ENCODE measurements at places on chromosomes 6 and 20.

DNA sequence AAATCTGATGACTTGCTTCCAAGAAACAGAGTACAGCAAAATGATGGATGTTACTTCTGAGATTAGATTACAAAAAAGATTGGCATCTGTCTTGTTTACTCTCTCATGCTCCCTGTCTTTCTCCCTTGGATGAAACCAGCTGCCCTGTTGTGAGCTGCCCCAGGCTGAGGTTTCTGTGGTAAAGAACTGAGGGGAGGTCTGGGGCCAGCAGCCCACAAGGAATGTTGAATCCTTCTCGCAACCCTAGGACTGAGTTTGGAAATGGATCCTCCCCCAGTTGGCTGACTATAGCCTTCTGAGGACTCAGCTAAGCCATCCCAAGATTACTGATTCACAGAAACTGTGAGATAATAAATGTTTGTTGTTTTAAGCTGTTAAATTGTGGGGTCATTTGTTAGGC, 5.6 kb upstream of the HECA start:
- no peak for DNase-seq

GRCh38 chr6:24761851-24762250, 12.9 kb upstream of the GMNN start:
- DNase-seq = no peak

- DNase-seq = no peak
These were observed 110.6 kb downstream of the TRDN start for GRCh38 chr6:123526128-123526527.

GRCh38 chr6:106728296-106728870, 99.0 kb downstream of the QRSL1 start:
- DNase-seq = no peak

DNA sequence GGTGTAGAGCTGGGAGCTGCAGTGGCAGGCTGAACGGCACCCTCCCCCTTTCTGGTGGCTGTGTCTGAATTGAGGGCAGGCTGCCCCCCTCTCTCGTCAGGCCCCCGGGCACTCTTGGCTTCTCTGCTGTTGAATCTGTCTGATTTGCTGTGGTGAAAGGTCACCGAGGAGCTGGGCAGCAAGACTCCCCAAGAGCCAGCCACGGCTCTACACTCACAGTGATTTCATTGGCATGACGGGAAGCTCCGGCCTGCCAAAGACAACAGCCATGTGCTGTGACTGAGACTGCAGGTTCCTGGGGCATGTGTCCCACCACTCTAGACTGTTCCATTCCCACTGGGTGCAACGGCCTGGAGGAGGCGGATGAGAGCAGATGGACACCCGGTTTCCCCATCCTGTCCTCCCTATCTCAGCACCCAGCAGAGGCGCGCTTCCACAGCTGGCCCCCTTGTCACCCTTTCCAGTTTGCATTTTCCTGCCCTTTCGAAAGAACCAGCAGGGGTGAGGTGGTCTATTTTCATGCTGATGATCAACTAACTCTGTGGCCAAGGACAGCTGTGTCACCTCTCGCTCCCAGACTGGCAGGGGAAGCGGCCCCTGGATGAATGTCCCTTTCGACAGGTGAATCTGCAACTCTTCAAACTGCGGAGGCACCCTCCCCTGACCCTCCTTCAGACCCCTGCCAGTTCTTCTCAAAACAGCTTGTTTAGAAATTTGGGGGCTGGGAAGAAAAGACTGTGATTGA, 2.2 kb downstream of the APCDD1L start:
- DNase-seq = no peak

- no peak for DNase-seq
These were observed 175.8 kb upstream of the ARID1B start for GRCh38 chr6:156601152-156602065.

GRCh38 chr20:57040924-57041323, 225.5 kb downstream of the BMP7 start:
- DNase-seq = no peak

DNA sequence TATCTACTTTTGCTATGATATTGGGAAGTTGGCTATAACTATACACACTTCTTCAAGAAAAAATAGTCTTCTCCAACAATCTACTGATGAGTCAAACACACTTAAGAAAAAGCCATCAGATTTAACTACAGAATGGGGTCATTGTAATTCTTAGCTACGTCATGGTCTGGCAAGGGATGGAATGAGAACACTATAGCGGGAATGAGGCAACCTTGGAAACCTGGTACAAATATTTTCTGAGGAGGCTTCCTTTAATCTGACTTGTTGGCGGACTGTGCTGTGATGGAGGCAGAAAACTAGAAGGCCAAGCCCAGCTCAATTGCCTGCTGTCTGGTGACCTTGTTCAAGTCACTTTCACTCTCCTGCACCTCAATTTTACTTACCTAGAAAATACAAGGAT, 586.8 kb upstream of the JAG1 start:
- no peak for DNase-seq

DNA sequence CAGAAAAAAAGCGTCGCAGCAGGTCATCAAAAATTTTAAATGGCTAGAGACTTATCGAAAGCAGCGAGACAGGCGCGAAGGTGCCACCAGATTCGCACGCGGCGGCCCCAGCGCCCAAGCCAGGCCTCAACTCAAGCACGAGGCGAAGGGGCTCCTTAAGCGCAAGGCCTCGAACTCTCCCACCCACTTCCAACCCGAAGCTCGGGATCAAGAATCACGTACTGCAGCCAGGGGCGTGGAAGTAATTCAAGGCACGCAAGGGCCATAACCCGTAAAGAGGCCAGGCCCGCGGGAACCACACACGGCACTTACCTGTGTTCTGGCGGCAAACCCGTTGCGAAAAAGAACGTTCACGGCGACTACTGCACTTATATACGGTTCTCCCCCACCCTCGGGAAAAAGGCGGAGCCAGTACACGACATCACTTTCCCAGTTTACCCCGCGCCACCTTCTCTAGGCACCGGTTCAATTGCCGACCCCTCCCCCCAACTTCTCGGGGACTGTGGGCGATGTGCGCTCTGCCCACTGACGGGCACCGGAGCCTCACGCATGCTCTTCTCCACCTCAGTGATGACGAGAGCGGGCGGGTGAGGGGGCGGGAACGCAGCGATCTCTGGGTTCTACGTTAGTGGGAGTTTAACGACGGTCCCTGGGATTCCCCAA, at the start of gene EEF1A1:
Gene EEF1A1, minus strand, starts transcription at position 345 of the 663 bp plus-strand sequence. CDS start 1,006 bp downstream, outside the sequence.
- DNase-seq = peak; percentile 97

- no peak for DNase-seq
These were observed 488.4 kb downstream of the PREX1 start for GRCh38 chr20:48339190-48339985.

GRCh38 chr6:36622901-36623546, 28.9 kb downstream of the SRSF3 start:
- DNase-seq = no peak

- DNase-seq = no peak
These were observed 57.8 kb upstream of the TPD52L1 start for GRCh38 chr6:125095580-125096301.

DNA sequence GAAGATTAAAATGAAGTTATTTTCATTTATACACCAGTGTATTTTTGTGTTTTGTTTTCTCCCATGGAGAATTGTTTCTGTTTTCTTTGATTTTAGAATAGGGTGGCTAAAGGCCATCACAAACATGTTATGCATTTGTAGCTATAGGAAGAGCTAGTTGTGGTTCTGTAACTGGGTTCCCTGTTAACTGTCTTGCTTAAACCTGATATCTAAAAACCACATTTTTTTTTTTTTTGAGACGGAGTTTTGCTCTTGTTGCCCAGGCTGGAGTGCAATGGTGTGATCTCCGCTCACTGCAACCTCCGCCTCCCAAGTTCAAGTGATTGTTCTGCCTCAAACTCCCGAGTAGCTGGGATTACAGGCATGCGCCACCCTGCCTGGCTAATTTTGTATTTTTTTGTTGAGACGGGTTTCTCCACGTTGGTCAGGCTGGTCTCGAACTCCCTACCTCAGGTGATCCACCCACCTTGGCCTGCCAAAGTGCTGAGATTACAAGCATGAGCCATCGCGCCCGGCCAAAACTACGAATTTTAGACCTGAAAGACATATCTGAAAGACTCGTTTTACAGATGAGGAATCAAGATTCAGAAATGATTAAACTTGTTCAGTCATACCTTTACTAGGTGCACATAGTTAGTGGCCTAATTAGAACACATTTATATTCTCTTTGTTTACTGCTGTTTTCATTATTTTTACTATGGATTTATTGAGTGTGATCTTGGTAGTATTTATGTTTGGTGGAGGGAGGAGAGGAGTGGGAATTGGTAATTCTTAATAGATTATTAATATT, 18.0 kb downstream of the SCAF8 start:
- DNase-seq = no peak

DNA sequence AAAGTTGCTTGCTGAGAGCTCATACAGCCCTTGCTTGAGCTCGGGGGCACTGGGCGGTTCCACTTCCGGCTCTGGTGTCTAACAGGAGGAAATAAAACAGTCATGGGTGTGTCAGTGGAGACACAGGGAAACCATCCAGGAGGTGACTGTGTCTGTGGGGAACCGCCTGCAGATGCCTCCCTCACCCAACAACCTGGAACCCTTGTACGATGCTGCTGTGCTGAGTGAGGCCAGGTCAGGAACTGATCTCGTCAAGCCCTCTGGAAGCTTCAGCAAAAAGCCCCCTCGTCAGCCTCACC, 15.5 kb downstream of the TXNDC5 start:
- no peak for DNase-seq

- DNase-seq = no peak
These were observed 270 bp upstream of the TIAM2 start for GRCh38 chr6:154994836-154995253.

- no peak for DNase-seq
These were observed 326.5 kb upstream of the RUNX2 start for GRCh38 chr6:45001663-45002062.

DNA sequence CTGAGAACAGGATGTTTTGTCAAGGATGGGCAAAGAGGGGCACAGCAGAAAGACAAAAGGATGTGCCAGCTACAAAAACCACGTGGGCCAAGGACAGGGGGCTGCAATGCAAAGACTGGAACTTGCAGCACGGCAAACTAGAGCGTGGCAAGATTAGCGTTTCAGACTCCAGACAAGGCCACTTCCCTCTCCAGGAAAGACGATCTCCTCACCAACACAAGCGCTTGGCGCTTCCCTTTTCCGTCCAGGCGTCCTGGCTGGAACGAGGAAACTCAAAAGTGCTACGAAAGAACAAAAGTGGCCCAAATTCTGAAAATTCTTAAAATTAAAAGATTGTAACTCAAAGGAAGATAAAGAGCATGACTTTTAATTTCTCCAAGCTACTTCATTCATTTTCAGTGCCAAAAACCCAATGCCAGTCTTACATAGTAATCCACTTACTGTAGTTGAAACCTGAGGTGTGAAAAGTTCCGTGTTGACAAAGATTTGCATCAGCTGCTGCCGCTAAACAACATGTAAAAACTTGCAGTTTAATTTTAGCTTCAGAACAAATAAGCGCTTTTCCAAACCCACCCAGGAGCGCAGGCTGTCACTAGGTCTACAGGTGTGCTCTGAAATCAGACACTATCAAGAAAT, 207.1 kb upstream of the RREB1 start:
- DNase-seq = no peak

GRCh38 chr20:58192065-58192464, 36.4 kb downstream of the ANKRD60 start:
- DNase-seq = no peak

GRCh38 chr20:50191065-50191543, 474 bp downstream of the CEBPB start:
- DNase-seq = peak; percentile 17

GRCh38 chr20:19918965-19919329, 98.2 kb upstream of the NAA20 start:
- DNase-seq = no peak

DNA sequence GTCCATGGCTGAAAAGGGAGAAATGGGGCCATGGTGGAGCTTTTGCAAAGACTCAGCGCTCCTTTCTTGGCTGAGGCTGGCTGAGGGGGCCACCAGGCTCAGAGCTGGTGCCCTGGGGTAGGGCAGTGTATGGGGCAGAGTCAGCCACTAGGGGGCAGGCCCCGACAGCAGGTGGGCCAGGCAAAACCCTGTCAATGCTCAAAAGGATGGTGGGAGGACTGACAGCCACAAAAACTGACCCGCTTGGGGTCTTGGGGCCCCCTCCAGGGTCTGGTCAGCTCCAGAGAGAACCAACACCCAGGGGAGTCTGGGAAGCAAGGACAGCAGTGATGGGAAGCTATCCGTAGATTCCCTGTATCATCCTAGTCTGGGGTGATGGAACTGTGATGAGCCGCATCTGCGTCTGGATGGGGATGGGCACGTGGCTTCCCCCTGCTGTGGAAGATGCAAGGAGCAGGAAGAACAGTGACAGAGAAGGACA, 306.9 kb downstream of the DHX35 start:
- no peak for DNase-seq

- no peak for DNase-seq
These were observed 49.0 kb downstream of the PPARD start for GRCh38 chr6:35391240-35391968.

DNA sequence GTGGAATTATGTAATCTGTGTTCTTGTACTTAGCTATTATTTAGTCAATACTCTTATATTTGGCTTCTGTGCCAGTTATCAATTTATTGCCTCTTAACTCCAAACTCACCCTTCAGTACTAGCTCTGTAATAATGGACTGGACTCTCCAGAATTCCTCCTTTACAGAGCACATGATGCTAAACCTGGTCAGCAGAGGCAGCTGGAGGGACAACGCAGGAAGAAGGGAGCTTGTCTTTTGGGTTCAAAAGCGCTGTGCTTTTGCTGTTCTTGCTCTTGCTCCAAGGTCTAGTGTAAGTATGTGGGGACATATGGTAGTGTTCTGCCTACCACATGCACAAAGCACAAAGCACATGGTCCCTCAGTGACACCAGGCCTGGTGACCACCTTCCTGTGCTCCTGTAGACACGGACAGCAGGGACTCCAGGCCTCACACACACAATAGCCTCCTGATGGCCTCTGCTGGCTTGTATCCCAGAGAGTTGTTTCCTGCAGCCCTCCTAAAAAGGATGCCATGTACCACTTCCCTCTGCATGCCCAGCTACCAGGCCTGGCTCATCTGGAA, 46.1 kb downstream of the CHD6 start:
- DNase-seq = no peak

- DNase-seq = no peak
These were observed 194.2 kb upstream of the PHACTR1 start for GRCh38 chr6:12522347-12522746.

DNA sequence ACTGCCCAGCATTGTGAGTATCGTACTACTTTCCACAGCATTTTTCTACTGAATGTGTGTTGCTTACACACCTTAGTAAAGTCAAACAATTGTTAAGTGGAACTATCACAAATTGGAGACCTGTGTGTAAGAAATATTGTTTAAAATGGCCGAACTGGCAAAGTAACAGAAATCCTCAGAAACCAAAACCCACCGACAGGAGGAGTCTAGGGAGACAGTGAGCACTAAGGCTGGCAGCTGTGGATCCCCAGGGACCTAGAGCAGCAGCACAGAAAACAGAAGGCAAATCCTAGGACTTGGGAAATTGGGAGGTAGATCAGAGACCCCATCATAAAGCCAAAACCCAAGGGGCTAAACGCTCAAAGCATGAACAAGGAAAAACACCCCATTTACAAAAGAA, 69.9 kb downstream of the SESN1 start:
- no peak for DNase-seq

Measured in stimulated activated CD8-positive, alpha-beta memory T cell treated with anti-CD3 and anti-CD28 coated beads, Interleukin-7, amount 100 ng/mL, for 1 hour (primary cell).